ENCODE measurements at places on chromosomes 12 and 14.

GRCh38 chr12:9079082-9079481, 36.6 kb downstream of the A2M start:
- DNase-seq: no peak

DNA sequence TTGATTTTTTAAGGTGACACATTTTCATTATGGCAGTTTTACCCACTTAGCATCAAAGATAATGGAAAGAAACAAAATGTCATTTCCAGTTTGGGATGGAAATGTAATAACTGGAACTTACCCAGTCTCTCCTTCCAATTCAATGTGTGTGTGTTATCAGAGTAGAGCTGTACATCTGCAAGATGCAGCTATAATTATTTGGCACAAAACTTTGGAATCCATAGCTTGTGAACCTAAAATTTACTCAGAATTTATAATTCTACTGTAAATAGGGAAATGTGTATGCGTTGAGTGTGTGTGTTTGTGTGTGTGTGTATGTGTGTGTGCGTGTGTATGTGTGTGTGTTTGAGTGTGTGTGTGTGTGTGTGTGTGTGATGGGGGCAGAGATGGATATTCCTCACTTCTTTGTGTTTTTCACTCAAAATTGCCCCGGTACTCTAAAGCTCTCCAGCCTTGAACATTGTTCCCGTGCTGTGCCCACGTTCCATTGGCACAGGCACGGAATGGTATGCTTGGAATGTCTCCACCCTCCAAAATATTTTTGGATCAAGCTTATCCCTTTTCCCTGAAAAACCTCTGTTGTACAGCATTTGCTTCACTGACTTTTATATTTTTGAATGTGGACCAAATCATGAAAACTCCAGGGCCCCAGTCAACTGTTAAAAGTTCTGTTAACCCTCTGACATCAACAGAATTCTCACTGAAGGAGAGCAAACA, 150.2 kb upstream of the BMP4 start:
- peak; percentile 61 for DNase-seq

DNA sequence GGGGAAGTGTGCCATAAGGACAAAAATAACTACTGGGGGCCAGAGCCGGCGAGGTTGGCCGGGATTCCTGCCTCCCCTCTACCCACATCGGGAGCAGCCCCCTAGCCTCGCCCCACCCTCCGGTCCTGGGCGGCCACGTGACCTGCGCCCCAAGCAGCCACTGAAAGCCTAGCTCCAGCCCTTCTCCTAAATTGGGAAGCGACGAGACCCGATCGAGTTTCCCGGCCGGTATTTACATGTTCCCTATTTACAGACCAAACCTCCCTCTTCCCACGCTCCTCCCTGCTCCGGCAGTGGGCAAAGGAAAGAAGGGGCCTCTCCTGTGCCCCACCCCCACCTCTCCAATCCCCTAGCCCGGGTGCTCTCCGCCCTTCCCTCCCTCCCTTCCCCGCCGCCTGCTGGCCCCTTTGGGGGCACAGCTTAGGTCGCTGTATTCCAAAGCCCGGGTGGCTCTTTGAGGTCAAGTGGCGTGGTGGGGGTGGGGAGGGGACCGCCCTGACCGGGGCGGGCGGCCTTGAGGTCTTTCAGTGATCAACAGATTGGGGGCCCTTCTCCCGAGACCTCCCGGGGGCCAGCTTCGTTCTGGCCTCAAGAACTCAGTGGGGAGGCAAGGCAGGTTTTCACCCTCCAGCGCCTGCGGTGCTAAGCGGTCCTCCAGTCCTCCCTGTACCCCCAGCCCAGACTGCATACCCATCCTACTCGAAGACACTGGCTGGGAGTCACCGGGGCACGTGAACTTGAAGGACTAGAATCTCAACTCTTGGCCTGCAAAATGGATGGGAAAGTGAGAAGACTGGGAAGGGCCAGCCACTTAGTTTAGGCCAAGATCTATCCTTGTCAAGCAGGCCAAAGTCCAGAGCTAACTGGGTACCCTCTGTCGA, 6.3 kb upstream of the CTDSP2 start:
- DNase-seq: peak; percentile 77

GRCh38 chr14:91837076-91837475, 30.3 kb downstream of the TC2N start:
- DNase-seq: no peak

- DNase-seq: no peak
Observed at GRCh38 chr12:114958538-114958937, 274.6 kb upstream of the TBX3 start.

- DNase-seq: peak; percentile 73
Observed at GRCh38 chr14:75147423-75148071, 20.7 kb upstream of the NEK9 start.

GRCh38 chr14:69650948-69651369, 39.6 kb downstream of the SUSD6 start:
- DNase-seq: no peak

DNA sequence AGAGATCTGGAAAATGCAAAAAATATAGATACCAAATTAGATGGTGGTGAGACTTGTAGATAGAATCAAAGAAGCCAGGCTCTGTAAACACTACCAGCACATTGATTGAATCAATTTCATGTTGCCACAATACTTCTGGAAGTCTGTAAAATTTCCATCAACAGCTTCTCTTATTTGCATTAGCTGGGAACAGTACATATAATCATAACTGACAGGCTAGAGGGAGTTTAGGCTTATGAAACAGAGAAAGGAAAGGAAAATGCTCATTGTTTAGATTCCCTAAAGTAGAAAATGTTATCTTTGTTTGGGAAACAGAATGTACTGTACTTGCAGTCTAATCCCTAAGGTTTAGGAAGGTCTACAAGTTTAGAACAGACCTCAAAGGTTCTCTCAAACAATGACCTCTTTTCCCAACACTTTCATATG, 335.2 kb downstream of the CEP128 start:
- DNase-seq: no peak

GRCh38 chr14:23237772-23238594, at the start of gene RNF212B:
Gene RNF212B, plus strand, starts transcription at chr14:23237936. Its CDS starts 2,410 bp downstream, at chr14:23240346.
- DNase-seq: peak; percentile 92

DNA sequence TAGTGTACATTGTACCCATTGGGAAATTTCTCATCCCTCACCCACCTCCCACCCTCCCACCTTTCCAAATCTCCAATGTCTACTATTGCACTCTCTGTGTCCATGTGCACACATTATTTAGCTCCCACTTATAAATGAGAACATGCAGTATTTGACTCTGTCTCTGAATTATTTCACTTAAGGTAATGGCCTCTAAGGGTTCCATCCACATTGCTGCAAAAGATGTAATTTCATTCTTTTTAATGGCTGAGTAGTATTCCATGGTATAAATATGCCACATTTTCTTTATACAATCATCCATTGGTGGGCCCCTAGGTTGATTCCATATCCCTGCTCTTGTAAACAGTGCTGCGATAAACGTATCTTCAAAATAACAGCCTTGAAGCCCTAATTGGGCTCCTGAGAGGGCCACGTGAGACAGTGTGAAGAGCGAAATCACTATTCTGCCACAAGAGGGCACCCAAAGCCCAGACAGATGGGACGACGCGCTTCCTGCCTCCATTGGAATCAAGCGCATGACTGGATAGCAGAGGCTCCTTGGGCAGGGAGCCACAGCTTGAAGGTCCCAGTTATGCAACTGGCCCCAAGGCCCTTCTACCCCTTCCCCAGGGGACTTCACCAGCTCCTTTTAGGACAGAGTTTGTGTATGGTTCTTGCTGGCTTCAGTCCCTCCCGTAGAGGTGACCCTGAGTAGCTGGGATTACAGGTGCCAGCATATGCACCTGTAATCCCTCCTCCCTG, 21.3 kb upstream of the CD27 start:
- peak; percentile 78 for DNase-seq

DNA sequence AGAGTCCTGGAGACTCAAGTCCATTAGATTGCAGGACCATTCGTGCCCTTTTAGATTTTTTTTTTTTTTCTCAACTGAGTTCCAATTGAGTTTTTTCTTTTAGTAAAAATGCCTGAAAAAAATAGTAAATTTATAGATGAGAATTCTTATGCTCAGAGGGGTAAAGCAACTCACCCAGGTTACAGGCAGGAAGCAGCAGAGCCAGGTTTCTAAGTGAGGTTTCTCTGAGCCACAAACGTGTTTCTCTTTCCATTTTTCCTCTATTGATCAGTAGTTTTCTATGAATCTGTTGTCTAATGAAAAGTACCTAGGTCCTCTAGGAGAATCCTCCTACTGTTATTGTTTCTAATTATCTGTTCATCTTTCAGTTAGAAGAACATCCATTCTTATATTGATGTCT, 66.4 kb upstream of the C12orf71 start:
- DNase-seq: no peak

GRCh38 chr14:88245321-88245720, 77.7 kb downstream of the KCNK10 start:
- DNase-seq: no peak

- DNase-seq: no peak
Observed at GRCh38 chr12:68479896-68480291, 130.8 kb upstream of the RAP1B start.

GRCh38 chr12:54360717-54361456, 3.4 kb downstream of the GPR84 start:
- no peak for DNase-seq

DNA sequence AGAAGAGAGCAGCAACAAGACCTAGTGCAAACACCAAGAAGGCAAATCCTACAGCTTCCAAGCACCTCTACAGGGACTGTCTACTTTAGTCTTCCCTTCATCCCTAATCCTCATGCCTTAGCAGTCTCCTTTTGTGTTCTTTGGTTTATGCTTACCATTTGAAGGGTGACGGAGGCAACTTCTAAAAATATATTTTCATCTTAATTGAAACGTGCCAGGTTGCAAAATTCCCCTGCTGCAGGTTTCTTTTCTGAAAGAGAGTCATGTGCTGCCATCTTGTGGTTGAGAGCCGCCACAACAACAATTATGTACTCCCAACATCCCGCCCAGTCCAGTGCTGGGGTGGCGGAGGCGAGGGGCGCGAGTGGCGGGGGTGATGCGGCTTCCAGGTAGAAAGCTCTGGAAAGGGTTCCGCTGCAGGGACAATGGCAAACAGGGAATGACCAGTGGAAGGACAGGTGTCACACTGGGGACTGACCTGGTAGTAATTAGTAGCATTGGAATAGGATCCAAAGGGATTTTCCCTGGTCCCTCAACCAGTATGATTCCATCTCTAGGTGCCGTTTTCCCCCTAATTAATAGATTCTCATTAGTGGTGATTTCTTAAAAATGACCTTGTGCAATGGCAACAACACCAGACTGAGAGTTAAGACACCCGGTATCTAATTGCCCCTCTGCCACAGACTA, 80.3 kb upstream of the GNG2 start:
- peak; percentile 65 for DNase-seq

- DNase-seq: no peak
Observed at GRCh38 chr12:121072147-121072546, 33.1 kb upstream of the OASL start.

DNA sequence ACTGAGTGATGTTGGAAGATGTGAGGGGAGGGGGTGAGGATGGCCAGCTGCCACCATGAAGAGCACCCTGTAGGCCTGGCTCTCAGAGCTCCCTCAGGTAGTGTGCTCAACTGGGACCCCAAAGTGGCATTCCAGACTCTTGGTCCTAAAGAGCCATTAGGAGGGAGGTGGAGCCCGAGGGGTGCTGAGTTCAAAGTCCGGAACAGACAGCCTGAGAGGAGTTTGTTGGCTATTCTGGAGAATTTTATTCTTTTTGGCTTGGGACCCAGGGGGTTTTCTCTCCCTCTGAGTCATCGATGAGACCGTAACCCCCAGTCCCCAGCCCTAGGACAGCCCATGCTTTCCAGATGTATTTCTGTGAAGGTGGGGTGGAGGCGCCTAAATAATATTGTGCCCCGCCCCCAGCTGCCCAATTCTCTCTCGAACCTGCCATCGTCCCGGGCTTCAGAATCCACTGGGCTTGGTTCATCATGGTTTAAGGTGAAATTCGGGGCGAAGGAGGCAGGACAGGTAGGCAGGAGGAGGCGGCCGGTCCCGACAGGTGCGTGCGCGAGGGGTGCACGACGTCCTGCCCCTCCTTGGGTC, 690 bp upstream of the RBP5 start:
- DNase-seq: no peak

DNA sequence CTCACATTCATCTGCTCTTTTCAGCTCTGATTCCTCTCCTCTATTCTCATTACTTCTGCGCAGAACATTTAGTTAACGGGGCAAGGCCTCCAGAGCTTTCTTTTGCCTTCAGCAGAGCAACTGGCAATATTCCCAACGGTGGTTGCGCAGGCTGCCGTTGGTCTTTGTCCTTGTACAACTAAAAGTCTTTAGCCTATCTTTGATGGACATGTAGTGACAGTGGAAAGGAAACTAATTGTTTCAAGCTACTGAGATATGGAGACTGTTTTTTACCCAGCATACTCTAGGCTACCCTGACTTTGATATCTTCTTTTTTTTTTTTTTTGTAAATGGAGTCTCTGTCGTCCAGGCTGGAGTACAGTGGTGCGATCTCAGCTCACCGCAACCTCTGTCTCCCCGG, 12.6 kb downstream of the R3HDM2 start:
- DNase-seq: no peak

DNA sequence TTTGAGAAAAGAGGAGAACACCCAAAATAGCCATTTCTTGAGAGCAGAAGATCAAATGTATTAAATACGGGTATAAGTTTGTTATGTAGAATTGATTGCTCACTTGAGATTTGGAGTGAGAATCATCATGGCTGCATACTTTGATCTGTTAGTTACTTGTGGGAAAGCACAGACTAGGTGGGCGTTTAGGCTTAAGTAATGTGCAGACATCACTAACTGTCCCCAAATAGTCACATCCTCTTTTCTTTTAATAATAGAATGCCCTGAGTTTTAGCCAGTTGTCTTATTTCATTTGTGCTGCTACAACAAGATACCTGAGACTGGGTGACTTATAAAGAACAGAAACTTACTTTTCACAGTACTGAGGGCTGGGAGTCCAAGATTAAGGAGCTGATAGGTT, 14.3 kb upstream of the GTF2A1 start:
- DNase-seq: no peak

DNA sequence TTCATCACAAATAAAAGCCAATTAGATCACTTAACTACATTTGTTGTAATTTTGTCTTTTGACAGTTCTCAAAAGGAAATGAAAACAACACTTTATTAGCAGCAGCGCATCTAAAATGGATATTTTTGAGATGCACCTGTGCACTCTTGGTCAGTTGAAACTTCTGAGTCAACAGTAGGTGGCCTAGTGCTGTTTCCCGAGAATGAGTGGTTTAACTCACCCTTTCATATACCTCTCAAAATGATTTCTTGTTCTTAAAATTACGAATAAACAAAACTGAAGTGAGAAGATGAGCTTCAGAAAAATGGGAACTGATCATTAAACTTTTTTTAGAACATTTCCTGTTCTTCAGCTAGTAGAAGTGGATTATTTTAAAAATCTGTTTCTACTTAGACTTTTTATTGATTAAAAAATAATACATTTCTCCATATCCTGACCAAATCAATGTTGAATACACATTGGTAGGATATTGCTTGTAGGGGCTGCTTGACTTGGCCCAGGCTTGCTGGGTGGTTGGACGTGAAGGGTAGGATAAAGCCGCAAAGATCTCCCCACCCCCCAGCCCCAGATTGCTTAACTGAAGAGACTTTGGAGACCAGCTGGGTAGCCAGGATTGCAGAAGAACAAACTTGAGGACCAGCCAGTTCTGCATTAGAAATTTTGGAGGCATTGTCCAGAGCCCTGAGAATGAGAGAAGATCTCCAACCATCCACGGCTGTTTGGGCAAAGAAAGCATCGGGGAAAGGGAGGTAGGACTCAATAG, 22.3 kb upstream of the STK38L start:
- no peak for DNase-seq

GRCh38 chr12:12745576-12746211, 28.5 kb downstream of the CDKN1B start:
- no peak for DNase-seq

Measured in left hindlimb (tissue), 1 donor.